Upper lobe of left lung (tissue), 6 donors: ENCODE measurements at places on chromosomes 5 and 9. TPM values are rescaled to one million over a fixed set of nuclear protein-coding genes. Genes with fewer than 3 reads are reported as not detected.

Gene SLC36A3
- not detected for total RNA-seq

Gene C5
- total RNA-seq: 7.1 TPM

Gene SLC27A6
- 0.30 TPM for total RNA-seq

DNA sequence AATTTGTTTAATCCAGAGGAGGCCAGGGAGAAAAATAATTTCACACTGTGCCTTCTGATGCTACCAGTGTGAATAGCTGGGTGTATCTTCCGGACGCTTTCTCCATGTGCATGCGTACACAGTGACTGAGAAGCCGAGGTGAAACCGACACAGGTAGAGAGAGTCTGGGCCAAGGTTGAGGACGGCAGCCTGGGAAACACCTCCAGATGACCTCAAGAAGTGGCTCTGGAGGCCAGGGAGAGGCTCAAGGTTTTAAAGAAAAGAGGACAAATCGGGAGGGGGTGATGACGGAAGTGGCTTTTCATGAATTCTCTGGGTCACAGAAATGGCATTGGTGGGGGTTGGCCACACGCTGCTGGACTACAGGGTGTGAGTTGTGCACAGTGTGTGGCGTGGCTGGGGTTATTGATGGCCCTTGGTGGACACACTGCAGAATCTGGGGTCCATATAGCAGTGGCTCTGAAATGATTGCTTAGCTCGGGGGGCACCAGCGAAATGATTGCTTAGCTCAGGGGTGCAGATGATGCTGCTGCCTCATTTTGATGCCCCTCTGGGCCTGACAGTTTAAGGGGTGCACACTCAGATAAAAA lies 34.1 kb upstream of the LRRC14B start:
- H3K27me3 ChIP-seq: no peaks in the 10 kb centered on the region
- DNase-seq: no peak
- no peaks in the 10 kb centered on the region for H3K36me3 ChIP-seq
- H3K27ac ChIP-seq: no peak overlapping the region
- H3K4me3 ChIP-seq: no peak overlapping the region

GRCh38 chr5:81212211-81212751 lies 20.8 kb upstream of the CKMT2 start:
- H3K4me3 ChIP-seq: no peak overlapping the region
- no peak for DNase-seq
- H3K27ac ChIP-seq: no peak overlapping the region
- H3K27me3 ChIP-seq: no peaks in the 10 kb centered on the region
- H3K36me3 ChIP-seq: no peaks in the 10 kb centered on the region
- no peaks in the 10 kb centered on the region for H3K4me1 ChIP-seq

- H3K4me1 ChIP-seq: no peaks in the 10 kb centered on the region
- H3K27ac ChIP-seq: no peak overlapping the region
Observed at GRCh38 chr5:107218457-107219193, 452.1 kb downstream of the EFNA5 start.
